Fibroblast of skin of left quadriceps (primary cell): ENCODE measurements at places on chromosomes 5 and 9.

GRCh38 chr9:138100711-138101350, 223.2 kb downstream of the CACNA1B start:
- no peak for DNase-seq

DNA sequence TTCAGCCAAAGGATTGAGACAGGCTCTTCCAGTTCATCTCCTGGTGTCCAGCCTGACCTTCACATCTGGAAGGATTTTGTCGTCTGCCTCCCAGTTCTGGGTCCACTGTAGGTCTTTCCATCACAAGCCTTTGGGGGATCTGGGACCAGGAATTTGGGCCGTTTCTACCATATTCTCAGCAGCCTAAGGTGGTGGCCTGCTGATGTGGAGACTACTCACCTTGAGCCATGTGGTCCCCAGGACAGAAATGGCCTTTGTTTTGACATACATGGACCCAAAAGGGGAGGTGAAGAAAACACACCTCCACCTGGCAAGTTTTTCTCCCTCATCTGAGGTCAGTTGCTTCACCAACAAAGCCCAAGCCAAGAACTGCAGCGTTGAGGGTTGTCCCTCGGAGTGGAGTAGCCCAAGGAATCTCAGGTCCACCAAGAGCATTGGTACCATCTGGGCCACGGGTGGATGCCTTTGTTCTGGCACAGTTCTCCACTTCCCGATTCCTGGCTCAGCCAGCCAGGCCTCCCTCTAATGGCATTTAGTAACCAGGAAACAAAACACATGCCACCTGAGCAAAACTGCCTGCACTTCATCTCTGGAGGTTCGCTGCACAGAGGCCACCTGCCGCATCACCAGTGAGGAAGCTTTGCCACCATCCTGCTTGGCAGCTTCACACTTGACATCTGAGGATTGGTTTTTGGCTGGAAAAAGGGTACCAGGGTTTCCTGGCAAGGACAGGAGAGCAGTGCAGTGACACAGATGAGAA, 24.7 kb downstream of the AMBP start:
- no peak for DNase-seq

- no peak for DNase-seq
These were observed at the start of gene LRRC14B for GRCh38 chr5:191036-191948. Gene LRRC14B, plus strand, starts transcription at chr5:191495. Its CDS starts 44 bp downstream, at chr5:191539.

DNA sequence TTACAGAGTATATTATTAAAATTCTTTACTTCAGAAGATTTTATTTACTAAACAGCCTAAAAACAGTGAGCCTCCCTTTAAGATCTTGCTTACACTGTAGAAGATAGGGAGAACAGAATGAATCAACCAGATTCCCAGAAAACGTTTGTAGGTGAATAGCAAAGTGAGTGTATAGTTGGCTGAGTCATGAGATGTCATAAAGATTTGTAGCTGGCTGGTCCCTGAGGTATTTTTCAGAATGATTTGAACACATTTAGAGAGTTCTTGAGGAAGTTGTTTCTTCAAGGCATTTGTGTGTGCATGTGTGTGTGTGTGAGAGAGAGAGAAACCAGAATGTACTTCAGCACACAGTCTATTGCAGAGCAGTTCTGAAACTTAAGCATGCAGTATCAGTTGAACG, 159.4 kb upstream of the PRR16 start:
- DNase-seq, result peak; percentile 92

DNA sequence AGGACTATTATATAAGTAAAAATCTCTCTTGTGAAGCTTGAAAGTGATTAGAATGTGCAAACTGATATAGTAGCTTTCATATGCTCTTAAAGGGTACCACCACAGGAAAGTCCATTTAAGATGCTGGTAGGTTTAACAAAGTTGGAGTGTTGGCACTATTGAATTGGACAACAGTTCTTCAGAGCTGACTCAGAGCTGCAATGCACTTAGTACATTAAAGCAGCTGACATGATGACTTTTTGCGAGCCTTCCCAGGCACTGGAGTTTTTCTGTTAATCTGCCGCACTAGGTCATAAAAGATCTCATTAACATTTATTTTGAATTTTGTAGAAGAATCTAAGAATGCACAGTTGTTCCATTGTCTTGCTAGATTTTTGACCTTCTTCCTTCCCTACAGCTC, 243.8 kb downstream of the ADAMTSL1 start:
- DNase-seq, result no peak

DNA sequence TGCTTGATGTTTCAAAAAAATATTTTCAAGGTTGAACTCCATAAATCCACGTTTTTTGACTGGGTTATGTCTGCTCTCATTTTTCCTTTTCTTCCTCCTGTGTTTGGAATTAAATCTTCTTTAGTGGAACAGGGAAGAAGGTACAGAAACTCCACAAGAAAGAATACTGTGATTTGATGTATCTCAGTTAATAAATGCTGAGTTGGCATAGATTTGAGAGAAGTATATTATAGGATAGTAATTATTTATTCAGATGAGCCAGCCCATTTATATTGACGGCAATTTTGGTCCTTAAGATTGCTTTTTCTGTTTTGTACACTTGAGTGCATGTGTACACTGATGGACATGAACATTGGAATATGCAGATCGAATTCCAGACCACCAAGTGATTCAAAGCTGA, 481.4 kb downstream of the PSAT1 start:
- no peak for DNase-seq
